ENCODE measurements at places on chromosomes 16 and 17.

- no peak for DNase-seq
These were observed 50.4 kb downstream of the ARHGAP27 start for GRCh38 chr17:45382226-45382625.

GRCh38 chr16:10519929-10520868 is 60.2 kb downstream of the EMP2 start:
- no peak for DNase-seq

GRCh38 chr16:23504453-23505179 is 5.7 kb downstream of the GGA2 start:
- peak; percentile 87 for DNase-seq

DNA sequence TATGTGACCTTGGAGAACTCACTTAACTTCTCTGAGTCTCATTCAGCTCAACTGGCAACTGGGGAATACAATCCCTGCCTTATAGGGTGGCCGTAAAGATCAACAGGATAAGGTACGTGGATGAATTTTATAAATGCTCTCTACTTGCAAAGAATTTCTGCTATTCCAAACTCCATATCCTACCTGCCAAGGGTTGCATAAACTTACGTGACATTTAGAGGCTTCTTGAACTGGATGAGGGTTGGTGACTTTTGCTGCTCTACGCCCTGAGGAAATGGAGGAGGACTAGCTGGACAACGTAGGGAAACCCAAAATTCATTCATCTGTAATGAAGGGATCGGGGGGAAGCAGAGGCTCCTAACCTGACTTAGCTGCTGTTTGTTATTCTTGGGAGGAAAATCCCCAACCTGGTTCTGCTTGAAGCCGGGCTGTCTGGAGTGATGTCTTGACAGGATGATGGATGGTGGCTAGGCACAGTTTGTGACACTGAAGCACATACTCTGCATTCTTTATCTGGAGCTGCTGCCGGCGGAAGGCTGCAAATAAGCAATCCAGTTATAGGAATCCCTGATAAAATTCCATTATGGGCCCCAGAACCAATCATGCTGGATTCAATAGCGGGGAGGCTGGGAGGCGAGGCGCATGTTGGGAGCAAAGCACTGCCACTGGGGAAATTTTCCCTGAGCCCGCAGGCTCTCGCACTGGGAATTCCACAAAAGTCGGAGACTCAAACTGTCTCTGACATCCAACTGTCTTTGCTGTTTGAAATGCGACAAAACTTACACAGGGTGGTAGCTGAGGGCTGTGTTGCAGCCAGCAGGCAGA is 94.7 kb upstream of the SDK2 start:
- no peak for DNase-seq

- DNase-seq = peak; percentile 27
These were observed 196.7 kb downstream of the CYB561 start for GRCh38 chr17:63249256-63250004.

Measured in kidney capillary endothelial cell (primary cell).